ENCODE measurements at places on chromosomes 12 and 14.
A peak's percentile ranks its signal among the peaks of the same experiment; 100 is the strongest.

DNA sequence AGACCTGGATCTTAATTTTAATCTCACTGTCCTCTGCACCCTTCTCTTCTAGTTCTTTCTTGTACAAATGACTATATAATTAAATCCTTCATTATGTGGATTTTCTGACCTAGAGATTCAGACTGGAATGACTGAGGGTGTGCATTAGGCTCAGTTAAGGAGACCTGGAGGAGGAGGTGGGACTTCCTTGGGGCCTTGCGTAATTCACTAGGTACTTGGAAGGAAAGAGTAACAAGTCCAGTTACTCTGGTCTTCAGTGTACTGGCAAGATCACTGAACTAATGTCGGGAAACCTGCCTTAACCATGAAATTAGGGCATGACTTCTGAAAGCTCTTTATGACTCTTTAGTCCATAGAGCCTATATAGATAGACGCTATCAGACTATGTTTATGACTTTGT, 441.4 kb downstream of the EGLN3 start:
- no peak for DNase-seq

DNA sequence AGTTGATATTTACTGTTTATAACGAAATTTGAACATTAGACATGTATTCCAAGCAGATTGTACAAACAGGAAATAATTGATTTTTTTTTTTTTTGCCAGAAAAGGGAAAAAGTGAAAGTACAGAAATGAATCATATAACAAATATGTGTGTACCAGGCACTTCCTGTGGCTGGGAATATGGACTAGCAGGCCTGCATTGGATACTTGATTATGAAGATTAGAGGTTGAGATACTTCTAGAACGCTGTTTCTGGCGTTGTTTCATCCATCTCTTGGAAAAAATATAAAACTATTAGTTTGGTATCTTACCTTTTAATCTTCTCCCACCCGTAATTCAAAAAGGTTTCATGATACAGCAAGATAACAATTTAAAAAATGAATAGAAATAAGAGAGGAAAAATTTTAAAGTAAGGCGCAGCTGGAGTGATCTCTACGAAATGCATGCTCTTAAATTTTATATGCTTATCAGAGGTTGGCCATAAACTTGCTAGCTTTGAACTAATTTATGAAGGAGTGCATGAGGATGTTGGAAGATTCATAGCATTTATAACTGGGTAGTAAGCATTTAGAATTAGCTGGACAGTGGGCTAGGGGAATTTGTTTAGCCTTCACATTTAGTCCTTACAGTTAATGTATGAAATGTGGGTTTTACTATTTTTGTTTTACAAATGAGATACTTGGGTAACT, 90.8 kb downstream of the AEBP2 start:
- DNase-seq: no peak

- DNase-seq: peak; percentile 88
Measured at GRCh38 chr14:92886337-92886736, 36.6 kb upstream of the CHGA start.

- DNase-seq: no peak
Measured at GRCh38 chr14:36820111-36820709, 158.6 kb downstream of the PAX9 start.

GRCh38 chr12:109264095-109264942, 44.8 kb downstream of the FOXN4 start:
- peak; percentile 93 for DNase-seq

DNA sequence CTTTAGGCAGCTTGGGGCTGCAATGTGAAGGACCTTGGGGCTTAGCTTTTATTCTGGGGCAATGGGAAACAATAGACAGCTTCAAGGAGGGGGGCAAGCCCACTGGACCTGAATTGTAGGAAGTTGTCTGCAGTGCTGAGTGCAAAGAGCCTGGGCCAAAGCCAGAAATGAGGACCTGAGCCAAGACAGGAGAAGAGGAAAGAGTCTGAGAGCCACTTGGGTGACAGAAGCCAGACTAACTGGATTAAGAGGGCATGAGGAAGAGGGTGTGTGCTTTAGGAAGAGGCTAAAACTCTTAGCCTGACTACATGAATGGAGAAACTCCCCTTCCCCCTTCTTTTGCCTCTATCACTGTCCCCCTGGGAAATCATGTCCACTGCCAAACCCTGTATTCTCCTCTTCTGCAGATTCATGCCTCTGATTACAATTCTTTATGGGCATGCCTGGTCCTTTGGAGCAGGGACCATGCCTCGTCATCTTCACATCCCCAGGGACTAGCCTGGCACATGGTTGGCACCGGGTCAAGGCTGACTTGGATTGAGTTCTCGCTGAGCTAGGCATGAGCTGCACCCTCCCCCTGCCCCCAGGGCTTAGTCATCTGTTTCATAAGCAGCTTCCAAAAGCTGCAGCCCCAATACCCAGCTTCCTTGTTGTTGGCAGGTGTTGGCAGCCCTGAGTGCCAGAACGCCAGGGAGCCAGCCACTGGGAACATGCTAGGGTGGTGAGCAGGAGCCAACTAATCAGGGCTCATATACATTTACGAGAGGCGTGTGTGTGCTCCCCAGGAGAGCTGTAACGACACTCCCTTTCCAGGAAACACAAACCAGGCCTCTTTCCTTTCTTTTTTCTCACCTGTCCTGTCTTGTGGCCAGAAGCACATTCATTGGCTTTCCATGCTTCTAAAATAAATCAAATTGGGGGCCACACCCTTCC, 27.7 kb upstream of the JDP2 start:
- peak; percentile 89 for DNase-seq

DNA sequence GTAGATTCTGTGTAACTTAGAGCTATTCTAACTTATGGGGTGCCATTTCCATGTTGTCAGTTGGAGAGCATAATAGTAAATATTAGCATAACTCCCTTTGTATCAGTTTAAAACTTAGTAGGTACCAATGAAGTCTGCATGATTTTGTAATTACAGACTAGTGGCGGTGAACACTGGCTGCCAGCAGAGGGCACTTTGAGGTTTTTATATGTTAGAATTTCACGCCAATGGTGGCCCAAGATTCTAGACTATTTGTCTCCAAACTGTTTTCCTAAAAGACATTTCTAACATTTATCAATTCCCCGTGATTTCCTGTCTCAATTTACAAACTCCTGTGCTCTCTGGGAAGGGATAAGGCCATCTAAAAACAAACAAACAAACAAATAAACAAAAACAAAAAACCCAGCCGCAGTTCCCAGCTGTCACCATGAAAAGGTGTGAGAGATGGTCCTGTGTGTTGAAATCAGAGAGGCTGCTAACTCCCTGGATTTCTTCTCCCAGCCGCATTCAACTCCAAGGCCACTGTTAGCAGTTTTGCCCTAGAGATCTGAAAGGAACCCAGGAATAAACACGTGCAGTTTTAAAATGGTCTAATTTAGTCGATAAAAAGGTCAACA, 57.6 kb downstream of the BRMS1L start:
- peak; percentile 58 for DNase-seq

DNA sequence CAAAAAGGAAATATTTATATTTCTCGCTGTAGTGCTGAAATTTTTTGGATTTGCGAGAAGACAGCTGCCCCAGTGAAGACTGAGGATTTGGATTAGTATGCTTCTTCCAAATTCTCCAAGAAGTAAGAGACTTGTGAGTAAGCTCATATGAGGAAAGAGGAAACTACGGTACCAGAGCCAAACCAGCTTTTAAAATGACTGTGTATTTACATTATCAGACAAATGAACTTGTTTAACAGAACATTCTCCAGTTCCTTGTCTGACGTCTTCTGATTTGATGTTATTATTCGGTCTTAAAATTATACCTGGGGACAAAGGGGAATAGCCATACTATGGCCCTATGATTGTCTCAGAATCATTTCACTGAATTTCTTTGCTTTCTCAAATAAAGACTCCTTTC, 8.0 kb downstream of the CLEC12B start:
- DNase-seq: no peak

- DNase-seq: no peak
Measured at GRCh38 chr14:61466249-61466904, 145.0 kb downstream of the PRKCH start.

DNA sequence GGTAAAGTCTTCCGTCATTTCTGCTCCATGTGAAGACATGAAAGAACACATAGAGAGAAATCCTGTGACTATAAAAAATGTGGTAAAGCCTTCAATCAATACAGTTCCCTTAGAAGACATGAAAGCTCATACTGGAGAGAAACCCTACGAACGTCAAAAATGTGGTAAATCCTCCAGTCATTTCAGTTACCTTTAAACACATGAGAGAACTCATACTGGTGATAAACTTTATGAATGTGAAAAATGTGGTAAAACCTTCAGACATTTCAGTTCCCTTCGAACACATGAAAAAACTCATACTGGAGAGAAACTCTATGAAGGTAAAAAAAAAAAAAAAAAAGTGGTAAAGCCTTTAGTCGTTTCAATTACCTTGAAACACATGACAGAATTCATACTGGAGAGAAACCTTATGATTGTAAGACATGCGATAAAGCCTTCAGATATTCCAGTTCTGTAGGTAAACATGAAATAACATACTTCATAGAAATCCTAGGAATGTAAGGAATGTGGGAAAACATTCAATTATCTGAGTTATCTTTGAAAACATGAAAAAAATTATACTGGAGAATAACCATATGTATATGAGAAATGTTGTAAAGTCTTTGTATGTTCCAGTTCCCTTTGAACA, 60.4 kb downstream of the MAP4K5 start:
- no peak for DNase-seq

GRCh38 chr12:24966951-24967564, 18.2 kb upstream of the BCAT1 start:
- no peak for DNase-seq

- no peak for DNase-seq
Measured at GRCh38 chr12:20883288-20883687, 72.8 kb downstream of the SLCO1B3 start.

DNA sequence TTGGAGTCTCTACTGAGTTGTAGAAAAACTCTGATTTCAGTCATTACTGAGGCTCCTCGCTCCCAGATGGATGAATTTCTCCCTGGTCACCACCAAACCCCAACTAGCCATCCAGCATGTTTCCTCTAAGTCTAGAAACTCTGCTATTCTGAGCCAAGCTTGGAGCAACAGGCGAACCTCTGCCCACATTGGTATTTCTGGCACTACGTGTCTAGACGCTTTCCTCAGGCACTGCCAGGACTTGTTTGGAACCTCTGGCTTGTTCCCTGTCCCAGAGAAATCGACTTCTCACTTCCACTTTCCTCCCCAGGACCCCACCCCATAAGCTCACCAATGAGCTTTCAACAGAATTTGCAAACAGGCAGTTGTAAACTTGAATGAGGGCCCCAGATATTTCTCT, 27.6 kb downstream of the WSCD2 start:
- DNase-seq: no peak

DNA sequence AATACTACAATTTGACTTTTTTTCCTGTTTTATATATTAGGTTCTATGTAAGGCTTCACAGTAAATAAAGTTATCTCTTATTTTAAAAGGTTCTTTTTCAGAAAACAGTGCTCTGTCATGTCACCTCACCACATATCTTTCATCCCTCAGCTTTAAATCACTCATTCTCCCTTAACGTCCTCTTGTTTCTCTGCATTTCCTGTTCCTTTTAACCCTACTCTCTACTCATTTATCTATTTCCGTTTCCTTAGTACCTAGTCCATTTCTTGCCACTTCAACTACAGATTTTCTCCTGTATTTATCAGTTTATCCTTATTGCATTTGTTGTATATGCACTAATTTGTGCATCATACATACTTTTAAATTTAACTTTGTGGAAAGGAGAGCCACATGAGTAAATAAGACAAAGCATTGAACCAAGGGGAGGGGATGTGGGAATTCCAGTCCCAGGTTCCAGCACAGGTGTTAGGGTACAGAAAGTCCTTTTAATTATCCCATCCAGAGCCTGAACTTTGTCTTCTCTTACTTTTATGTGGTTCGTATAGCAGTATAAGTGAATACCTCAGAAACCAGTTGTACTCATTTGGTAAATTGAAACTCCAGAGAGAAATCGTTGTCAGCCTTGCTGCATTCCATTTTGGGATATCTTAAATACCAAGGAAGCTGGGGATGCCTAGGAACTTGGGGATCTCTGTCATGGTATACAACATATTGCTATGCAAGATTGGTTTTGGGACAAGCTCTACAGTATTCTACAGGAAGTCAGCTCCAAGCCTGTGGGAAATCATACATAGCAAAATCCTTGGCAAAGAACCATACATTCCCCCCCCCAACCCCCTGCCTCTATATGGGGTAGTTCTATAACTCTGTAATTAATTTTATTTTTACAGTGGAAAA, 120.5 kb downstream of the DIP2B start:
- DNase-seq: no peak

DNA sequence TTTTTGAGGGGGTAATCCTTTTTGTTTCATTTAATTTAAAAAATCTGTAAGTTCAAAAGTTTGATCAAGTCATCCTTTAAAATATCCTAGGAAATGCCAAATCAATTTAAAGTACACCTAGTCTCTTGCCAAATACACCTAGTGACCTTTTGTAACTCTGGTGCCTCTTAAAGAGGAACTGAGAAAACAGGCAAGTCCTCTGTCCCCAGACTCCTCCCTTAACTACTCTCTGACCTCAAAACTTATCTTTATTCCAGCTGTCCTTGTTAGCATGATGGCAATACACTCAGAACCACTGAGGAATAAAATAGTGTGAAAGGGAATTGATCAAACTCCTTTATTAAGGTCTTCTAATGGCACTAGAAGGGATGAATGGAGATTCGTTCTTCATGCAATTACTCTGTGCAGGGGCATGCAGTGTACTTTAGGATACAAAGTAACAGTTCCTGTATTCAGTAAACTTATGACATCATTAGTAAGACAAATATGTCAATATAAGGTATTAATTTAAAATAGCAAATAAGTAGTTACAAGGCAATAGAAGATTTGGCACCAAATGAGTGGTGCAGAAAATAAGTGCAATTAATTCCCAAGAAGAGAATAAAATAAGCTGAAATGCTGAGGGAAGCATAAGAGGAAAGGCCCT, 3.3 kb downstream of the FAR2 start:
- no peak for DNase-seq

DNA sequence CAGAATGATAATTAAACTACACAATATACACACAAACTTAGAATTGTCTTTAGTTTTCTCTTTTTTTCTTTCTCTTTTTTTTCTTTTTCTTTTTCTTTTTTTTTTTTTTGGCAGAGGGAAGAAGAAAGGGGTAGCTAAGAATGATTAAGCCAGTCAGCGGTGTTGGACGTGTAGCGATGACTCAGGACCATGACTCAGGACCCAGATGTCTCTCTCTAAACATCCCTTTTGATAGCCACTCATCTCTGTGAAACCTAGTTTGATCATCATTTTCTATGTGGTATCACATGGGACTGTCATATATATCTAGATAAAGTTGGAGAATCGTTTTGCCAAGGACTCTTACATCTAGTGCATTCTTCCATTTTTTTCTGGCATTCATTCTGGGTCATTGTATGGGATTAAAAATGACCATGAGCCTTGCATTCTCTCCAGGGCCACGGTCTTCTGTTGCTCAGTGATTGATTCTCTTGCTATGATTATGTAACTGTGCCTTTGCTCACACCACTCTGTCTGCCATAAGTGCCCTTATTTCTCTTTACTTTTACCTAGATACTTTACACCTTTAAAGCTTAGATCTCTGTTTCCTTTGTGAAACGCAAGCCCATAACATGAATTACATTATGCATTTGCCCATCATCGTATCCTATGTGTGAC, 26.6 kb upstream of the NRXN3 start:
- DNase-seq: no peak

GRCh38 chr14:88323523-88324199, 592 bp upstream of the KCNK10 start:
- DNase-seq: peak; percentile 79
